ENCODE measurements at places on chromosomes 3 and 15.

GRCh38 chr15:53962646-53963561 is 15.3 kb upstream of the UNC13C start:
- DNase-seq: no peak

GRCh38 chr3:185645596-185646381 is 59.7 kb downstream of the SENP2 start:
- DNase-seq: no peak

GRCh38 chr15:94417501-94418293 is 186.3 kb downstream of the MCTP2 start:
- DNase-seq: no peak

DNA sequence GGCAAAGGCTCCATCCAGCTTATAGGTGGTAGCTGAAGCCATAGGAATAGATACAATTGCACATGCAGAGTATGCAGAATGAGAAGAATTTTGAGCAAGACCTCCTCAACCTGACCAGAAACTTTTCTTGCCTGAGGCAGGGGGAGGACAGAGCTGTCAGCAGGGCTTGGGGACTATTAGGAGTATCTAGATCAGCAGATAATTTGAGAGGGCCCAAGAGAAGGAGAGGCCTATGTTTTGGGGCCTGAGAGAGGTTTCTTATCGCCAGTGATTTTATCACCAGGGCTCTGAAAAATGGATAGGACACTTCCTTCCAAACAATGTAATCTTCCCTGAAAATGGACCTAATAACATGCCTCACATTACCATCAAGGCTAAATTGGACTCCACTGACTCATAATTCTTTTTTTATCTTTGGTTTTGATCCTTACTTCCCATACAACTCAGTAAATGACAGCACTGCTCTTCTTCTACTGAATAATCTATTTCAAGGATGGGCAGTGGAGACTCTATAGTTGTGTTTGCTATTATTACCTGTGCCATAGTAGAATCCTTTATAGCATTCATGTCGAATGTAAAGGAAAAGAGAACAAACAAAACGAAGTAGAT is 15.8 kb upstream of the RAMAC start:
- no peak for DNase-seq

DNA sequence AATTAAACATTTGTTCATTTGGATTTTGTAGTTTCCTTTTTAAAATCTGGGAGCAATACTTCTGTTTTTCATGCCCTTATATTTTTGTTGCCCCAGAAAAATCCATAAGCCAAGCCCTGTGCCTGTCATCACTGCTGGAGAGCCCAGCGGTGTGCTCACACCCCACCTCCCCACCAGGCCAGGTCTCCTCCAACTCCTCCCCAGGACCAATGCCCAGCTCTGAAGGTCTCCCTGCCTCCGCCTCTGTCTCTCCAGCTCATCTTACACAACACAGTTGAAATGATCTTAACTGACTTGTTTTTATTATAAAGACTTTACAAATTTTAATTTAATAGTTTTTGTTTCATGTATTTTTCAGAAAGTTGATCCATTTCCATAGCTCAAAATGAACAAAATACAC is 66.4 kb downstream of the RHCG start:
- DNase-seq: no peak

GRCh38 chr3:181899702-181900101 is 188.0 kb downstream of the SOX2 start:
- DNase-seq: no peak

DNA sequence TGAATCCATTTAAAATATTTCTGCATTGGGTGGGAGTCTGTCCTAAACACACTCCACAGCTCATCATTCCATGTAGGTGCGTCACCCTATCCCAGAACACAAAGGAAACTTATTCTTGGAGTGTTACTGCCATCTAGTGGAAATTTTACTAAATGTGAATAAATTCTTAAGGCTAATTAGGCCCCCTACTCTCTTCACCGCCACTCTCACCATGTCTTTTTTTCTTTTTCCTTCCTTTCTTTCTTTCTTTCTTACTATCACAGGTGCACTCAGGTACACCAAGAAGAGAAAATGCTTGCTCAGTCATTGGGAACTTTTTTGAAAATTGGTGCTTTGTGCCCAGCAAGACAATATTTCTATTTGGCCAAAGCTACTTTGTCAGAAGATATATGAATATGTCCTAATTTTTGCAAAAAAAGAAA is 26.4 kb upstream of the ATP8B4 start:
- peak; percentile 43 for DNase-seq

DNA sequence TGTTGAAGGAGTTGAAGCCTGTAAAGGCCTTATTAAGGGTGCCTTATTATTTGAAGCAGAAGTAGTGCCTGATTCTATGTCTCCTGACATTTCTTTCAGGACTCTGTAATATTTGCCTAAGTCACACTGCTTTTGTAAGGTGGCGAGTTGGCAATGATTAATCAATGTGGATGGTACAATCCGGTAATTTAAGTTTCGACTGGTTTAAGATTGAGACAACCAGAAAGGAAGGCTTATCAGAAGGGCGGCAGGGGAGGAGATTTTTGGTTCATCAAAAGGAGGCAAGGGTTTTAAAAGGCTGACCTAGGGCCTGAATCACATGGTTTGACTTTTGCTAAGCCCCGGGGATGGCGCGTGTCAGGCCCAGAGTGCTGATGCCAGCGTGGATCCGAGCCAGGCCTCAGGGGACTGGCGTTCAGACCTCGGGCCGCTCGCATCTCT is 830 bp upstream of the RNF13 start:
- no peak for DNase-seq

DNA sequence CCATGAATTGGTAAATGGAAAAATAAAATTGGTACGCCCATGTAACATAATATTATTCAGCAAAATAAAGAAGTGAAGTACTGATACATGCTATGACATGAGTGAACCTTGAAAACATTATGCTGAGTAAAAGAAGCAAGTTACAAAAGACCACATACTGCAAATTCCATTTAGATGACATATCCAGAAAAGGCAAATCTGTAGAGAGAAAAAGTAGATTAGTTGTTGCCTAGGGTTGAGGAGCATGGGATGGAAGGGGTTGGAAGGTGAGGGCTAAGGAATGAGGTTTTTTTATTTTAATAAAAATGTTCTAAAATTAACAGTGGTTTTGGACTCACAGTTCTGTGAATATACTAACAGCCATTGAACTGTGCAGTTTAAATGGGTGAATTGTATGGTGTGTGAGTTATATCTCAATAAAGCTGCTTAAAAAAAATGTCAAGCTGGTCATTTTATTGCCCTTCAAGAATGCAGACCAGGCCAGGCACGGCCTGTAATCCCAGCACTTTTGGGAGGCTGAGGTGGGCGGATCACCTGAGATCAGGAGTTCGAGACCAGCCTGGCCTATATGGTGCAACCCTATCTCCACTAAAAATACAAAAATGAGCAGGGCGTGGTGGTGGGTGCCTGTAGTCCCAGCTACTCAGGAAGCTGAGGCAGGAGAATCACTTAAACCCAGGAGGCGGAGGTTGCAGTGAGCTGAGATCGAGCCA is 8.1 kb upstream of the DLG1 start:
- no peak for DNase-seq

DNA sequence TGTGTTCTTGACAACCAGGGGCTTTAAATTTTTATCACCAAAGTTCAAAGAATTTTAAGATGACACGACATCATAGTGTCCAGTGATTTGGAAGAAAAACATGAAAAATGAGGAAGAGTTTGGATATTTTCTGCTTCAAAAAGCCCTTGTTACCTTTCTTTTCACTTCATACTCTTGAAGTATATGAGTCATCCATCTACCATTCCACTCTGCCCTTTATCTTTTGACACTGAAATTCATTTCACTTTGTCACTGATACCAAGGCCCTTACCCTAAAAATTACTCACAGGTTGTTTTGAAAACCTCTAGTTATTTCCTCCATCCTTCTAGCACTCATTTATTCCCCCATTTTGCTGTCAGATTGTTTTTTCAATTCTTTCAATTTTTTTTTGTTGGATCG is 42.7 kb downstream of the OR5H15 start:
- no peak for DNase-seq

- DNase-seq: no peak
Measured at GRCh38 chr15:71666763-71667620, 143.4 kb upstream of the NR2E3 start.

- no peak for DNase-seq
Measured at GRCh38 chr3:182400838-182401237, 392.5 kb upstream of the ATP11B start.

- no peak for DNase-seq
Measured at GRCh38 chr3:172303941-172304558, 144.2 kb downstream of the GHSR start.

GRCh38 chr3:155745795-155746550 is 1.1 kb upstream of the PLCH1 start:
- DNase-seq: no peak

DNA sequence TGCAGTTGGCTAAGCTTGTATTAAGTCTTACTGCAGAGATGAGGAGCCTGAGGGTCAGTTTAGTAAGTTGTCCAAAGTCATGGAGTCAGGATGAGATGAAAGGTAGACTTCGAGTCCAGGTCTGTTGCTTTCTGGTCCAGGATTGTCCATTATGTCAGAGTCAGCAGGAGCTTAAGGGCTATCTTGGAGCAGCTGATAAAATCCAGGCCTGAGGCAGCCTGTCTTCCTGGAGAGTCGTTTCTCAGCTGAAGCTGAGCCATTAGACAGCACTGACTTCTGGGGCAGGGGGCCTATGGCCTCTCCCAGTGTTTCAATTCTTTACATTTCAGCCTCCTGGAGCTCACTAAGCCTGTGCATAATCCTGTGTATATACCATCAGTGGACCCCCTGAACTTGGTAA is 219.5 kb upstream of the GAP43 start:
- DNase-seq: no peak

GRCh38 chr3:10557250-10557649 is 51.9 kb upstream of the ATP2B2 start:
- no peak for DNase-seq

- no peak for DNase-seq
Measured at GRCh38 chr3:52153389-52154096, 680 bp downstream of the POC1A start.

GRCh38 chr3:127052121-127052561 is 69.2 kb downstream of the PLXNA1 start:
- DNase-seq: no peak

DNA sequence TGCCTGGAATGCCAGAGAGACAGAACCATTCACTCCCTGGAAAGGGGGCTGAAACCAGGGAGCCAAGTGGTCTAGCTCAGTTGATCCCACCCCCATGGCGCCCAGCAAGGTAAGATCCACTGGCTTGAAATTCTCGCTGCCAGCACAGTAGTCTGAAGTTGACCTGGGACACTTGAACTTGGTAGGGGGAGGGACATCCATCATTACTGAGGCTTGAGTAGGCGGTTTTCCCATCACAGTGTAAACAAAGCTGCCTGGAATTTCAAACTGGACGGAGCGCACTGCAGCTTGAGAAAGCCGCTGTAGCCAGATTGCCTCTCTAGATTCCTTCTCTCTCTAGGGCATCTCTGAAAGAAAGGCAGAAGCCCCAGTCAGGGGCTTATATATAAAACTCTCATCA is 310.7 kb upstream of the DPPA4 start:
- no peak for DNase-seq

Measured in inflammatory macrophage treated with lipopolysaccharide for 1 hour (primary cell).